ENCODE measurements at places on chromosomes 5 and 9.
A peak's percentile ranks its signal among the peaks of the same experiment; 100 is the strongest.

DNA sequence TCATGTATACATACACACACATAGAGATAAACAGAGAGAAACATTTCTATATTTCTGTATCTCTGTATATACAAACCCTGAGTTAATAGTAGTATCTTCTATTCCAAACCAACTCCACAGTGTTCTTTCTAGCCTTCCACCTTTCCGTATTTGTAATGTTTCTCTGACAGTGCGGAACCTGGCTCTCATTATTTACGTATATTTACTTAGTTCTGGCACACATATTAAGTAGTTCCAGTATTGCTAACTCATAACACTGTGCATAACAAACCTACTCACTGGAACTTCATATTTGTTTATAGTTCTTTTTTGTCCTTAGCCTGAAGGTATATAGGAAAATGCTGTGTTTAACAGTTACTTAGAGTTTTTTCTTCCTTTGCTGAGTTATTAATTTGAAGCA, 6.5 kb downstream of the OGN start:
- DNase-seq, result no peak

GRCh38 chr5:100299261-100299660, 235.9 kb upstream of the FAM174A start:
- no peak for DNase-seq

- DNase-seq, result no peak
Observed at GRCh38 chr9:130810609-130811136, 24.4 kb upstream of the ABL1 start.

- no peak for DNase-seq
Observed at GRCh38 chr9:86721226-86721781, 226.0 kb downstream of the GAS1 start.

- no peak for DNase-seq
Observed at GRCh38 chr5:57878301-57878722, 395.7 kb upstream of the ACTBL2 start.

DNA sequence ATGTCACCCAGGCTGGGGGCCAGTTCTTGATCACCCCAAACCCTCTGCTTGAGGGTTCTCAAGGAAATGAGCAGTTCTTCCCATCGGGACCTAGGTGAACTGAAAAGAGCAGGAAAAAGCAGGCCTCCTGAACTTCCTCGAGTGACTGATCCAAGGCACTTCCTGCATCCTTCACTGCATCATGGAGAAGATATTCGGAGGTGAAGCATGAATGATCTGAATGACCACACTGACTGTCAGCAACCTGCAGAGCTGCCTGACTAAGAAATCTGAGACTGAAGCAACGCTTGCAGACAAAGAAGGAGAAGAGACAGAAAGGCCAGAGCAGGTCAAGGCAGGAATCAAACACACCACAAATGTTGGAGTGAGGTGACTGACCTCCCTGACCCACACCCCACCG, 420.2 kb downstream of the AGTPBP1 start:
- no peak for DNase-seq

DNA sequence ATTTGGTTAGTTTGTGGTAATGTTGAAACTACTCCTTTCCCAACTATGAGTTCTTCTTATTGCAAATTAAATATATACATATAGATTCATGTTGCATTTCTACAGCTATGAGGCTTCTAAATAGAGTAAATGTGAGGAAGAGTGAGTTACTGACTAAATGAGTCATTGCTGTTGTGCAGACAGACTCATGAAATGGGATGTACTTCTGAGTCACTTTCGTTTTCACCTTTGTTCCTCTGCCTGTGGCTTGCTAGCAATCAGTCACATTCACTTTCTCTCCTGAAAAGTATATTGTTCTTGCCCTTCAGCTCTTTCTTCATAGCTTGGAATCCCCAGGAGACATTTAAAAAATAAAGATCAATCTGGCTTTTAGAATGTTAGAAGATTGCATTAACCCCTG, 295.5 kb upstream of the SMC2 start:
- DNase-seq, result peak; percentile 31

GRCh38 chr9:27668280-27668679, 95.0 kb upstream of the C9orf72 start:
- no peak for DNase-seq

- DNase-seq, result no peak
Observed at GRCh38 chr9:127886401-127886972, 9.0 kb upstream of the AK1 start.

GRCh38 chr9:7432989-7433388, 366.6 kb downstream of the DMAC1 start:
- DNase-seq, result no peak

GRCh38 chr9:33146298-33146697, 20.8 kb downstream of the B4GALT1 start:
- no peak for DNase-seq

- DNase-seq, result peak; percentile 60
Observed at GRCh38 chr9:97954550-97954989, 16.6 kb upstream of the HEMGN start.

DNA sequence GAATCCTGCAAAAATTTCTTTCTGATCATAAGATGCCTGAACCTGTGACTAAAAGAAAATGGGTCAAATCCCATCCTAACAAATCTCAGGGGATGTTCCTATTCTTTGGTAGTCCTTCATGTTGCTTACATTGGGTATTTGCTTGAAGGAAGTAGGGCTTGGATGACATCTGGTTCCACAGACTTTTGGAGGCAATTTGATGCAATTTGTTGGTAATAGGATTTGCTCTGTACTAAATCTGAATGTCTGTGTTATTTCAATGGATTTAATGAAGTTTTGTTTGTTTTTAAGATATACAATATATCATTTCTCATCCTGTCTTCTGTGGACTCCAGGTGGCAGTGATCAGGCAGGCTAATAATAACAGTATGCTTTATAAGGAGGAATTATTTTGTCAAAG, 457.9 kb downstream of the ZSWIM6 start:
- no peak for DNase-seq

DNA sequence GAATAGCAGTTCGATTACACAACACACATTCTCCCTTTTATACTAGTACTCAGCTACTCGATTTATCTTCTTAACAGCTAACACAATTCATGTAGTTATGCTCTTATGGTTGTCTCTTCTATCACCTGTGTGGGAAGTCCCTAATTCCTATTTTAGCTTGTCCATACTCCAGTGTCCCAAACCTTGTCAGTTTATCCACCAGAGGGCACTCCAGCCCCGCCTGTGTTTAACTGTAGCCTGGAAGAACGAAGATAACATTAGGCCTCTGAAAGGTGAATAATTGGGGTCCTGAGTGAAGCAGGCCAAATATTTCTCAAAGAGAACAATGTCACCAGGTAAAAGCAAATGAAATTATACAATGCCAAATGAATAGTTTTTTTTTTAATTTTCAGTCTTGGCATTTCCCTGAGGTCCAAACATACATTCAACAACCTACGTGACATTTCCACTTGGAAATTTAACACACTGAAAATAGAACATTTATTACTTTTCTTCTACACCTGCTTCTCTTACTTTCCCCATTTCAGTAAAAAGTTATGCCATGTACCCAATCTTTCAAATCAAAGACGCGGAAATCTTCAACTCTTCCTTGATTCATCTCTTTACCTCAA, 560.7 kb downstream of the HTR1A start:
- DNase-seq, result peak; percentile 2

- DNase-seq, result no peak
Observed at GRCh38 chr5:71809446-71809845, 90.4 kb downstream of the CARTPT start.

DNA sequence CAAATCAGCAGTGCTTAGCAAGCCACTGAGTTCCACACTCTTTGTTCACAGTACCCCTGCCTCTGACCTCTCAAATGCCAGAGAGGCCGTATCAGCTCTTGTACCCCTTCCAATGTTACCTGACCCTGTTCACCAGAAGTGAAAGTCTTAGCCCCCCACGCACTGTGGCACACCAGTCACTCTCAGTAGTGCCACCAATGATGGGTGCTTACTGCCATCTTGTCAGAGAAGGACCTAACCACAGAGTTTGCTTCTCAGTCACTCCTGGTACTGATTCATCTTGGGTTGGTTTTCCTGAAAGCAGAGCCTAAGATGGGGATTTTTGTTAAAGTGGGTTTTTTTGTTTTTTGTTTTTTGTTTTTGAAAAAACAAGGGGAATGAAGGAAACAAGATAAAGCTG, 28.8 kb upstream of the PANK3 start:
- no peak for DNase-seq

All from H54 (cell line).